ENCODE measurements at places on chromosomes 12 and 14. TPM values are rescaled to one million over a fixed set of nuclear protein-coding genes. Genes with fewer than 3 reads are reported as not detected.

The MSI1 gene
- total RNA-seq, result not detected

GRCh38 chr14:47739541-47739940 lies 64.1 kb upstream of the MDGA2 start:
- no peak for DNase-seq
- H3K4me3 ChIP-seq, result no peak overlapping the region
- no peaks in the 10 kb centered on the region for H3K27me3 ChIP-seq
- H3K27ac ChIP-seq, result no peak overlapping the region
- H3K4me1 ChIP-seq, result no peaks in the 10 kb centered on the region

- H3K27me3 ChIP-seq, result peaks cover 10% of the 10 kb centered on the region
- H3K27ac ChIP-seq, result no peak overlapping the region
- H3K4me3 ChIP-seq, result no peak overlapping the region
- DNase-seq, result no peak
These were observed 10.6 kb upstream of the NCOR2 start for GRCh38 chr12:124577986-124578385.

- no peaks in the 10 kb centered on the region for H3K27me3 ChIP-seq
- H3K4me3 ChIP-seq, result no peak overlapping the region
- DNase-seq, result no peak
- no peak overlapping the region for H3K27ac ChIP-seq
- H3K36me3 ChIP-seq, result no peaks in the 10 kb centered on the region
- peaks cover 15% of the 10 kb centered on the region for H3K4me1 ChIP-seq
These were observed 24.9 kb upstream of the PPP2R5C start for GRCh38 chr14:101736585-101736984.

The GALNT6 gene
- total RNA-seq, result 43.1 TPM

GRCh38 chr12:4037747-4038312 lies 164.6 kb upstream of the PARP11 start:
- no peak overlapping the region for H3K4me3 ChIP-seq
- no peak for DNase-seq
- H3K4me1 ChIP-seq, result peaks cover 9% of the 10 kb centered on the region
- H3K27ac ChIP-seq, result no peak overlapping the region
- H3K27me3 ChIP-seq, result peaks cover 21% of the 10 kb centered on the region

DNA sequence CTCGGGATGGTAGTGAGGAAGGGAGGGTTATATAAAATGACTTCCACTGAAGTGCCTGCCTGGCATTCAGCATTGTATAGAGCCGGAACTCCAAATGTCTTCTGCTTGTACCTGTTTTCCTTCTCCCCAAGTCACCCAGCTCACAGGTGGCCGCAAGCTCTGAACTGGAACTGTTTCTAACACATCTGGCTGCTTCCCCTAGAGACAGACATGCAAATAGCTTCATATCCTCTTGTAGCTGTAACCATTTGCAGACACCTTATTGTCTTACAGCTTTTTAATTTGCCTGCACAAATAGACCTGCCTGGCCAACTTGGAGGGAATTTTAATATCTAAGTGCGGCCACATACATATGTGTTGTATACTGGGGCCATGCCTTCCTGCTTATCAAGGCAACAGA lies 126.0 kb downstream of the CHST11 start:
- H3K4me3 ChIP-seq, result no peak overlapping the region
- peaks cover 24% of the 10 kb centered on the region for H3K36me3 ChIP-seq
- DNase-seq, result no peak
- no peak overlapping the region for H3K27ac ChIP-seq

- H3K27ac ChIP-seq, result no peak overlapping the region
- H3K4me1 ChIP-seq, result peaks cover 6% of the 10 kb centered on the region
- no peaks in the 10 kb centered on the region for H3K36me3 ChIP-seq
- peaks cover 5% of the 10 kb centered on the region for H3K27me3 ChIP-seq
- DNase-seq, result no peak
These were observed 36.8 kb upstream of the G2E3 start for GRCh38 chr14:30521899-30522736.

GRCh38 chr12:103947871-103948555 lies 17.7 kb upstream of the TDG start:
- no peak for DNase-seq
- peaks cover 41% of the 10 kb centered on the region for H3K4me1 ChIP-seq
- no peaks in the 10 kb centered on the region for H3K27me3 ChIP-seq
- H3K36me3 ChIP-seq, result peaks cover 87% of the 10 kb centered on the region

The NFE2 gene
- not detected for total RNA-seq

- H3K27me3 ChIP-seq, result peaks cover 28% of the 10 kb centered on the region
- H3K27ac ChIP-seq, result no peak overlapping the region
- no peak overlapping the region for H3K4me3 ChIP-seq
- no peaks in the 10 kb centered on the region for H3K4me1 ChIP-seq
These were observed 20.2 kb upstream of the KIF26A start for GRCh38 chr14:104118006-104118844.

- H3K4me1 ChIP-seq, result no peaks in the 10 kb centered on the region
- no peaks in the 10 kb centered on the region for H3K36me3 ChIP-seq
- H3K27me3 ChIP-seq, result no peaks in the 10 kb centered on the region
These were observed 329.0 kb downstream of the C12orf75 start for GRCh38 chr12:105659355-105660075.

DNA sequence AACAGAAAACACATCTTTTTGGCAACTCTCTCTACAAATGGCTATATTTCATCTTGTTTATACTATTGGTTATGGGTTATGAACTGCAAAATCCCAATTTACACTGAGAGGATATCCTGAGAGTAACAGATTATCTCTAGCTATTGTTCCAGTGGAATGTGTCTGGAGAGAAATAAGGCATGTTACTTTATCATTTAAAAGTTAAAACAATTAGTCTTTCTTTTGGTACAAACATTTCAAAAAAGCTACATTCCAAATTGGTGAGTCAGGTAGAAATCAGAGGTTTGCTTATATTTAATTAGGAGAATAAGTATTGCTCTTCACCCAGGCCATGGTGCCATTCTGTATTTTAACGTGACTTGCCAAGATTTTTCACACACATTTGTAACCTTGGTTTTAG lies 411.6 kb downstream of the CCER1 start:
- no peak overlapping the region for H3K4me3 ChIP-seq
- no peak for DNase-seq
- H3K4me1 ChIP-seq, result no peaks in the 10 kb centered on the region
- H3K27ac ChIP-seq, result no peak overlapping the region

DNA sequence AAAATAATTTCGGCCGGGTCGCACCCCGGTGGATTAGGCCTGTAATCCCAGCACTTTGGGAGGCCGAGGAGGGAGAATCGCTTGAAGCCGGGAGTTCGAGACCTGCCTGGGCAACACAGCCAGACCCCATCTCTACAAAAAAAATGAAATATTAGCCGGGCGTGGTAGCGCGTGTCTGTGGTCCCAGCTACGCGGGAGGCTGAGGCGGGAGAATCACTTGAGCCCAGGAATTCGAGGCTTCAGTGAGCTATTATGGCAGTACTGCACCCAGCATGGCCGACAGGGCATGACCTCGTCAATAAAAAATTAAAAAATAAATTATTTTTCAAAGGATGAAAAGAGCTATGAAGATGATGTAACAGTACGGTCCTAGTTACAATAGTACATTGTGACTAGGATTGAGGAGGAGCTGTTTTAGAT lies 523 bp downstream of the GTF2H3 start:
- peaks cover 23% of the 10 kb centered on the region for H3K36me3 ChIP-seq
- peaks cover 29% of the 10 kb centered on the region for H3K4me1 ChIP-seq
- DNase-seq, result no peak
- no peaks in the 10 kb centered on the region for H3K27me3 ChIP-seq
- H3K27ac ChIP-seq, result peak overlapping the region; percentile 96

The RASSF8 gene
- 1.0 TPM for total RNA-seq

GRCh38 chr14:104966261-104966865 lies 11.8 kb downstream of the AHNAK2 start:
- peaks cover 14% of the 10 kb centered on the region for H3K27me3 ChIP-seq
- DNase-seq, result no peak
- no peaks in the 10 kb centered on the region for H3K4me1 ChIP-seq
- H3K4me3 ChIP-seq, result no peak overlapping the region
- no peaks in the 10 kb centered on the region for H3K36me3 ChIP-seq

DNA sequence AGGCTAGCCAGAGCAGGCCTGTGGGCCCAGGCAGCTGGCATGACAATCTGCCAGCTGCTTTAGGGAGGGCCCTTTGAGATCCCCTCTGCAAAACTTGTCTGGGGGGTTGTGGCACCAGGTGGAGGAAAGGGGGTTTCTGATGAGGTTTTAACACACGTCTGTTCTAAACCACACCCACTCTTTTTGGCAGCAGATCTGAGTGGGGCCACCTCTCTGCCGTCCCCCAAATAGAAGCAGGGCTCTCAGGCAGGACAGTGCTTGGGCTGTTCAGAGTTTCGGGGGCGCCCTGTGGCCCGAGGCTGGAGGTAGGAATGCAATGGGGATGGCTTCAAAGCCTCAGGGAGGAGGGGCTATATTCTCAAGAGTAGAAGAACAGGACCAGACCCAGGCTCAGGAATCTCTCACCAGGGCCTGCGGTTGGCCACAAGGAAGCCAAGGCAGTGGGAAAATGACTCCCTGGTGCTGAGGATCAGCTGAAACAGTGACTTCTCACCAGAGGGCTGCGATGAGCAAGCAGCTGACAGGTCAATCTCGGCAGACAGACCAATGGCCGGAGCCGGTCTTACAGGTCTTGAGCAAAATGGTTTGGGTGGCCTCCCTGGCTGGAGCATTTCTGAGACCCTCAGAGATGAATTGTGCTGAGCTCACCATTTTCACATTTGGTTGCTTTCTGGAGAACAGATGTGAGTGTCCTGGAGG lies 1.5 kb upstream of the KRT5 start:
- H3K27ac ChIP-seq, result no peak overlapping the region
- no peaks in the 10 kb centered on the region for H3K36me3 ChIP-seq
- peak; percentile 15 for DNase-seq
- H3K4me1 ChIP-seq, result peaks cover 8% of the 10 kb centered on the region

All from activated CD8-positive, alpha-beta T cell treated with anti-CD3 and anti-CD28 coated beads, Interleukin-2, amount 10 ng/mL, durations not matched to agents 7 days and 5 days (primary cell).